ENCODE measurements at places on chromosomes 7 and 10.

GRCh38 chr10:106830006-106830405 is 334.5 kb downstream of the SORCS1 start:
- no peak for DNase-seq

DNA sequence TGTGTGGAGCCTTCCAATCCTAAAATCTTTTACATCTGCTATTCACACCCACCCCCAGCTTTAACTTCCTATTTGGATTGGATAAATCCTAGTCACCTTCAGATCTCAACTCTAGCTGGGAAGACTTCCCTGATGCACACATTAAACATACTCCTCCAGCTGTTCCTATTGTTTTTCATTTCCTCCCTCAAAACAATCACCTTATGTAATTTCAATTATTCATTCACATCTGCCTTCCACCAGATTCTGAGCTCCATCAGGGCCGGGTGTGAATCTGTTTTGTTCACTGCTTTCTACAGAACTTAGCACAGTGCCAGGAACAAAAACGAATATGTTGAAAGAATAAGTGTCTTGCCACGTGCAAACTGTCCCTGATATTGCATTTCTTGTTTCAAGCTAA is 497.4 kb downstream of the PLXDC2 start:
- DNase-seq, result no peak

DNA sequence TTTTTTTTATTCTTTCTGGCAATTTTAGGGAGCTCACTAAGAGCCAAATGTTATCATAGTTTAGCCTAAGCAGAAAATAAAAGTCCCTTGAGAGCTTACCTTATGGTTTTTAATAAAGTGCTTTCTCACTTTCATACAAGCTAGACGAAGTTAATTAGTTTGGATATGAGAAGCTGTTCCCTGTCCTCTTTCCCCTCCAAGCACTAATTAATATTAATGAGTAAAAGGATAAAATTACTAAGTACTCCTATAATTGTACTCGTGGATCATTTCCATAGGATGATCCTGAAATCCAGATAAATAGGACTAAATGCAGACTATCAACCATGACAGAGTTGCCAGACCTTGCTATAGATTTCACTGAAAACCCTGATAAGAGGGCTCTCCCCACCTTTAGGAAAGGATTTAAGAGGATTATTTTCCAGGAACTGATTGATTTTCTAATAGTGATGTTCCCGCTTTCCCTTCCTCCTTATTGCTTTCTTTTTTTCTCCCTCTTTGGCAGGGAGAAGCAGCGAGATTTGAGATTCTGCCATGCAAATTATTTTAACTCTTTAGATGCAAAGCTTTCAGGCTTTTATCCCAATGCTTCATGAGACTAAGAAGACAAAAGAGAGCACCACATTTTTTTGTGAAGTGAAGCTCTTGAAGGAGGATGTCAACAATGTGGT is 58.3 kb upstream of the HECW1 start:
- no peak for DNase-seq

GRCh38 chr7:42332605-42333222 is 95.7 kb upstream of the GLI3 start:
- no peak for DNase-seq

GRCh38 chr7:30879139-30880124 is 32.2 kb upstream of the AQP1 start:
- no peak for DNase-seq

DNA sequence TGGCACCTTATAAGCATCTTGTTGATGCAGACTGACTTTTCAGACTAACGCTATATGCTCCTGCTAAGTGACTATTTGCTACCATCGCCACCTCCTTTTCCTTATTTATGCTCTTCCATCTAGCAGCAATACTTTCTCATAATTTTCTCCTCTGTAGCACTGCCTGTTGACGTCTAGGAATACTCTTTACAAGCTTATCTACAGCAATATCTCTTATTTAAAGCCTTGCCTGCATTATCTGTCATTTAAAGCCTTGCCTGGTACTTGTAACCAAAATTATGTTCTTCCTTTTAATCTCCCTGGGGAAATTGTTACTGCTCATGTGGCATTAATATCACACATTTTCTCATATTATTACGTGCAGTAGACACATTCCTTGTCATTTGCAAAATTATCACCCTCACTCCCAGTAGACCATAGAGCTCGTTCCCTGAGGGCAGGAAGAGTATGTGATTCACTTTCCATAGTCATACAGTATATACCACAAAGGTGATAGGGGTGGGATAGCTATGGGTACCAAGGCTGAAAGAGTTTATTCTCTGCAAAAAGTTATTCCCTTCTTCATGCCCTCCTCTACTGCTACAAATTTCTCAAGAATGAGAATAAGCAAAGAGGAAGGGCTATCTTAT is 359.7 kb upstream of the PCDH15 start:
- no peak for DNase-seq

DNA sequence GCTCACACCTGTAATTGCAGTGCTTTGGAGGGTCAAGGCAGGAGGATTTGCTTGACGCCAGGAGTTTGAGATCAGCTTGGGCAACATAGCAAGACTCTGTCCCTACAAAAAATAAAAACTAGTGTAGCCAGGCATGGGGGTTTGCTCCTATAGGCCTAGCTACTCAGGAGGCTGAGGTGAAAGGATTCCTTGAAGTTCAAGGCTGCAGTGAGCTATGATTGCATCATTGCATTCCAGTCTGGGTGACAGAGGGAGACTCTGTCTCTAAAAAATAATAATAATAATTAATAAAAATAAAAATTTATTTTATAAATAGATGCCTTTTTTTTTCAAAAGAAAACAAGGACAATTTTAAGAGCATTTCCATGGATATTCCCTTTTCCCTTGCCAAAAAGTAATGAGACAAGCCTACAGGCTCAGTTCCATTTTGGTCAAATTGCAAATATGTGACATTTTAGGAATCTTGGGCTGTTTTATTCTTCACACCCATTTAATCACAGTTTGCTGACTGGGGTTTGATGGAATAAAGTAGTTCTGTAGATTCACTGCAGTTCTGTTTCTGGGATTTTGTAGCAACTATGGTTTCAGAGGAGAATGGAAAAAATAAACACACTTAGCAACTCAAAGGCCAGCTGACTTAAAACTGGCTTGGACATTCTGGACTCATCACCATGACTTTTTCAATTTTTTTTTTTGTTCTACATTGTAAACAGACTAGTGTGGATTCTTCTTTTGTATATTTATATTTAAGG is 48.4 kb upstream of the ARHGAP21 start:
- no peak for DNase-seq

- no peak for DNase-seq
Measured at GRCh38 chr7:82384051-82384464, 59.5 kb downstream of the CACNA2D1 start.

DNA sequence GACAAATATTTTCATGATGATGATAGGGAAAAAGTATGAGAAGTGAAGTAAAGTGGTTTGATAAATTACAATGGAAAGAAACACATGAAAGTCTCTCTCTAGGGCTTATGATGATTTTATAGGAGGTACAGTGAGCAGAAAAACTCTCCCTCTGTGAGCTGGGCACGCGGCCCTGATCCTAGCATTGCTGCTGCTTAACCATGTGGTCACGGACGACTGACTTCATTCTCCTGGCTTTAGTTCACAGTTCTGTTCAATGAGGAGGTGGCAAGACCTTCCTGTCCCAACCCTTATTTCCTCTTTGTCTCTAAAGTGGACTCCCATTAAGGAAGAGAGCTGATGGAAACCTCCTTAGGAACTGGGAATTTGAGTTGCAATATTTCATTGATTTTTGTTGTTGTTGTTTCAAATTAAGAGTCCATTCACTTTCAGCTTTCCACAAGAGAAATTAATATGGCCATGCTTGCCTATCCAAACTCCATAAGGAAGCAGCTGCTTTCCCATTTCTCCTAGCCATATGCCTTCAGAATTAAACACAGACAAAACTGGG is 8.2 kb upstream of the PON3 start:
- DNase-seq, result no peak

DNA sequence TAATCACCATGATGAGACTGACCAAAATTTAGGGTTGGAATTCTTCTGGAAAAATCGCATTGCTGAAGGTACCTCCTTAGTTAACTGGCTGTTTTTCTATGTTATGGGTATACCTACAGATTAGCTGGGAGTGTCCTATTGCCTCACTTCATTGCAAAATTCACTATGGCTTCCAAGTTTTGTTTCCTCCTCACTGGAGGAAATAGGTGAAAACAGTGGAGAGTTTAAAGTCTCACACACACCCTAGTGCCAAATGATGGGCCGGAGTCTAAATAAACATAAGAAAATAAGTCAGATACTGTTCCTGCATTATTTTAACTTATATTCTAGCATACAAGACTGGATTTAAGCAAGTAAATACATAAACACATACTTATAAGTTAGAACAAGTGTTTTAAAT is 98.2 kb downstream of the AHR start:
- DNase-seq, result no peak

DNA sequence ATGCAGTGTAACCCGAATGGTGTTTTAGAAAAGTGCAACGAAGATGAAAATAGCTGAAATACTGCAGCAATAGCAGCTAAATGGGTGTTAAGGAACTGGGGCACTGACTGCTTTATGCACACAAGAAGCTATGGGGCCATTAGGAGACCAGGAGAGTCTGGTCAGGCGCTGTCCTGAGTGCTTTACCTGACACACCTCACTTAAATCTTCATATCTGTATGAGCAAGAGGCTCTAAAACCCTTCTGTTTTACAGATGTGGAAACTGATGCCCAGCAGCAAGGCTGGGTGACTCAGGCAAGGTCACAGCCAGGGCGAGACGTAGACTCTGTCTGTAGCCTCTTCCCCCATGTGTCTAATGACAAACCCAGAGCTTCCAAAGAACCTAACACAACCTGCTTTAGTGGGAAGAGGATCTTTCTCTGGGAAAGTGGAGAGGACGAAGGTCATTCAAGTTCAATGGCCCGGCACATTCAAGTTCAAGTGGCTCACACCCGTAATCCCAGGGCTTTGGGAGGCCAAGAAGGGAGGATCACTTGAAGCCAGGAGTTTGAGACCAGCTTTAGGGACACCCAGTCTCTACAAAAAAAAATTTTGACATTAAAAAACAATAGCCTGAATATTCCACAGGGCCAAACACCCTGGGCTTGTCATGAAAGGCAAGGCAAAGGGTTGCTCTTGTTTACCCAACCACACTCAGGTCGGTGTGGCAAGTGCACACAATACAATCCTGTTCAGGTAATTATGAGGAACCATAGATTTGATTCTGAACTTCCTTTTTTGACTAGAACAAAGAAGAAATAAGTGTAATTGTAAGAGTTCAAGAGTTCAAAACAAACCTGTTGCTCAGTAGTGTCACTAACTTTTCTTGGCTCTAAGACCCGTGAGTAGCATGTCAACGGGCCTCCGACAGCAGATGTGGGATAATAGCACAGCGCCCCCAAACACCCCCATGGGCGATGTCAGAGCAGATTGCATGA is 53.7 kb upstream of the KLF6 start:
- DNase-seq, result no peak

Measured in cortex of kidney (tissue), 1 donor.